Common myeloid progenitor, CD34-positive (primary cell): ENCODE measurements at places on chromosomes 16 and 17.

DNA sequence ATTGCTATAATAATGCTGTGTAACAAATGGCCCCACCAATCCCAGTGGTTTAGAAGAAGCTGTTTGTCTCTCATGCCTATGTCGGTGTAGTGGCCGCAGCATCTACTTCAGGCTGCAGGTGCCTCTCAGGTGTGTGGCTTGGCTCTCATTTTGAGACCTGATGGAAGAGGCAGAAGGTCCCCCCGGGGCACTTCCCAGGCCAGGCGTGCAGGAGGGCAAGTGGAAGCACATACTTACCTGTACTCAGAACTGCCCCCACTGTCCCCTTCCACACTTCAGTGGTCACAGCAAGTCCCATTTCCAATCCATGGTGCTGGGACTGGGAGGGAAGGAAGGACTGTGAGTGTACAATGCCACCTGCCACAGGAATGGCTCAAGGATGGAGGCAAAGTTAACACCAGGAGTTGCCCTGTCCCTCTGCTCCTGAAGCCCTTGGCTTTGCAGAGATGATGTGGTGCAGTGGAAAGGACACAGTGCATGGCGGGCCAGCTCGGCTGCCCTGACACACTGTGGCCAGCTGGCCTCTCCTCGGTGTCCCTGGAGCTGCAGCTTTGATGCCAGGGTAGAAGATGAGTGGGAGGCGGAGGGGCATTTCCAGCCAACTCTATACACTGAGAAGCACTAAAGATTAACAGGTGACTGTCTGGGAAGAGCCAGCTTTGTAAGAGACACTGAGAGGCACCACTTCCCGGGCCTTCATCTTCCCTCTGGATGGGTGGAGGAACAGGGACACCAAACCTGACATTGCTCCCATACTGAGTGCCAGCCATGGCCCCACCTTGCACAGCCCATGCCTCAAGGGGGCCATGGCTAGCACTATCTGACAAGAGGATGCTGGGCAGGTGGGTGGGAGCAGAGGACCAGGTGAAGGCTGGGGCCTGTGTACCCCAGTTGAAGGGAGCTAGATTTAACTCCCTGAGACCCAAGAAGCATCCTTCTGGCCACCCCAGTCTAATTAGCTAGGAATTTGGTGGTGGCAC lies 105.9 kb downstream of the METRNL start:
- DNase-seq, result no peak

GRCh38 chr17:27586203-27586721 lies 44.7 kb upstream of the LGALS9 start:
- DNase-seq, result no peak

DNA sequence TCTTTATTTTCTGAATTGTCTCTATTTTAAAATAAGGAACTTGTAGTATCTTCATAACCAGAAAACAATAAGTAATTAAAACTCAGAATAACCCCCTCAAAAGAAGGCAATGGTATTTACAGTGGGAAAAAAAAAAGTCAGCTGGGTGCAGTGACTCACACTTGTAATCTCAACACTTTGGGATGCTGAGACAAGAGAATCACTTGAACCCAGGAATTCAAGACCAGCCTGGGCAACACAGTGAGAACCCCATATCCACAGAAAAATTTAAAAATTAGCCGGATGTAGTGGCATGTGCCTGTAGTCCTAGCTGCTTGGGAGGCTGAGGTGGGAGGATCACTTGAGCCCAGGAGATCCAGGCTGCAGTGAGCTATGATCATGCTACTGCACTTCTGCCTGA lies 33.5 kb downstream of the ADAM11 start:
- no peak for DNase-seq

DNA sequence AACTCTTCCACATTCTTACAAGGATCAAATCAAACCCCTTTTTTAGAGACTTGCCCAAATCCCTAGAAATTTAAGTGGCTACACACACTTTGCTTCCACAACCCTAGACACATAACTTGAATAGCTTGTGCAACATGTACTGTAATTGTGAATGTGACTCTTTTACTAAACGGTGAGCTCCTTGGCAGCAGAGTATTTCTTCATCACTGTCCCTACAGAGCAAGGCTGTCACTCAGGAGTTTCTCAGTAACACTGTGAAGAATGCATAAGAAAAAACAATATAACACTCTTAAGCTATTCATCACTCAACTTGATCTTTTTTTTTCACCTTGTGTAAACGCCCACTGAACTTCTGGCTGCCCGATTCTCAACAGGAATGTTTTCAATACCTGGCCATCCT lies 53.8 kb upstream of the ADAMTS18 start:
- no peak for DNase-seq

DNA sequence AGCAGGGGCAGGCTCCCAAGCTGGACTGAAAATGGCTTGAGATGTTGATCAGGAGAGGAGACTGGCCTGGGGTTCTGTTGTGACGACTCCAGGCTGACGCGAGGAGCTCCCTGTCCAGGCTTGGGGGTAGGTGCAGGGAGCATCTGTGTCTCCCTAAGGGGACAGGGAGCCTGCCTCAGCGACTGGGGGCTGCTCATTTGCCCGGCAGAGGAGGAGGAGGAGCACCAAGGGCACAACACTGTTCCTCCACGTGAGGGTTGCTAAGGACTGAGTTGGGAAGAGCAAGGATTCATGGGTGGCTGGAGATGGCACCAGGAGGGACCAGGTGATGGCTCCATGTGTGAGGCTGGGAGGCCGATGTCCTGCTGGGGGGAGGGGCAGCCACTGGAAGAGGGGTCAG lies 53.3 kb downstream of the USP22 start:
- no peak for DNase-seq

GRCh38 chr16:3478242-3478925 lies 16.9 kb downstream of the C16orf90 start:
- no peak for DNase-seq

DNA sequence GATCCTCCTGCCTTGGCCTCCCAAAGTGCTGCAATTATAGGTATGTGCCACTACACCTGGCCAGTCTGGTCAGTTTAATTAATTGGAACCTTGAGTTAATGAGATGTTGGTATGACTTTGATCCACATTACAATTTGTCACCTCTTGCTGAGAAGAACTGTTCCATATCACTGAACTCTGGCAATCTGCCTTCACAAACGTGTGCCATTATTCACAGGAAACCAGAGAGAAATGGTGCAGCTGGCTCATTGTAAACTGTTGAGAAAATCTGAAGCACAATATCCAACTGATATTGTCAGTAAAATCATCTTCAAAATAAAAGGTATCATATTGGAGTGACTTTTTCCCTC lies 39.3 kb upstream of the YPEL2 start:
- DNase-seq, result no peak

- DNase-seq, result no peak
Measured at GRCh38 chr17:65328567-65328966, 191.4 kb downstream of the RGS9 start.

- DNase-seq, result no peak
Measured at GRCh38 chr16:80993307-80993706, 13.4 kb downstream of the CMC2 start.

DNA sequence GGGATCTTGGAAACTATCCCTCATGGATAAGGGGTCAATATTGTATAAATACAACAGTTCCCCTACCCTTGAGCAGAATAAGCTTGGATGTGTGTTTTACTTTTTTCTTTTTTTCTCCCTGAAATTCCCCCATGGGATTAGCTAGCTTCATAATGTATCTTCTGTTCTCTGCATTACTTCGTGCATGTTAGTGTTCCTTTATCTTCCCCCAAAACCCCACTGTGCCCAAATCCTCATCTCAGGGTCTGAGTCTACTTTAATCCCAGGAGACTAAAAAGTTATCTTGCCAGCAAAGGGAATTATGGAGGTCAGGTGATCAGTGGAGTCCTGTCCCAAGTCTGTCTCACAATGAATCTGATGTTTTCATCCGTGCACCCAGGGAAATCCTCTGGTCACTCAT lies 217.5 kb upstream of the CNTNAP4 start:
- no peak for DNase-seq

DNA sequence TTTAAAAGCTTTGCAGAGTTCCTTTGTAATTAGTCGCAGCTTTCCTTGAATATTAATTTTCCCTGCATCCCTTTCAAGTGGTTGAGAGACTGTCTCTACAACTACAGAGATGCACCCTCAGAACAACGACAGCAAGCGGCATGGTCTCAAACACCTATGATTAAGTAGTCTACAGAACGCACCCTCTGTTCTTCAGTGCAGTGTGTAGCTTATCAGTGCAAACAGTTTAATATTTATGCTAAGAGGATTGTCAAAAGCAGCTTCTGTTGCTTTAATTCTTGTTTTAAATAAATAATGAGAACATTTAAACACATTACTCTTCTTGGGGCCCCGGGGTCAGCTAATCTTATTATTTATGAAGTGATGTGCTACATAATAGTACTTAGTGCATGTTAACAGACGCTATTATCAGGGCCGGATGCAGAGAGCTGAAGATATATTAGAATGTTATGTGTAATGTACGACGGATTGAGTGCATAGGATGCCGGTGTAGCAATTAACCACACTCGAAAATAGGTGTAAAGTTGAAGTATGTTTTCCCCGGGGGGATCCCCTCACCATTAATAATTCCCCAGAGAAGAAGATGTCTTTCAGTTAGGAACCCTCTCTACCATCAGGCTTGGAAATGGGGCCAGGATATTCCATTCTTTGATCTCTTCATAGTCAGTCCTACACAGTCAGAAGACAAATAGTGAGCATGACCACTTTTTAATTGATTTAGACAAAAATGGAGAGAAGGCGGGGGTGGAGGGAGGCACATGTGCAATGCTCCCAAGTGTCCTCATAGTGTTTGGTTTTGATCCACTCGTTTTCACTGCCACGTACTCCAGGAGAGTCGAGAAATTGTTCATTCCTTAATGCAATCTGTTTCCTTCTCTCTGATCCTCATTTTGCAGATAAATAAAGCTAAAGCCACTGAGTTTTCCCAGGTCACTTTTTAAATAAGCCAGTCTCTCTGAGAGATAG lies 176.3 kb downstream of the IRX3 start:
- no peak for DNase-seq

GRCh38 chr17:48735062-48735351 lies 6.5 kb upstream of the HOXB13 start:
- DNase-seq, result no peak

DNA sequence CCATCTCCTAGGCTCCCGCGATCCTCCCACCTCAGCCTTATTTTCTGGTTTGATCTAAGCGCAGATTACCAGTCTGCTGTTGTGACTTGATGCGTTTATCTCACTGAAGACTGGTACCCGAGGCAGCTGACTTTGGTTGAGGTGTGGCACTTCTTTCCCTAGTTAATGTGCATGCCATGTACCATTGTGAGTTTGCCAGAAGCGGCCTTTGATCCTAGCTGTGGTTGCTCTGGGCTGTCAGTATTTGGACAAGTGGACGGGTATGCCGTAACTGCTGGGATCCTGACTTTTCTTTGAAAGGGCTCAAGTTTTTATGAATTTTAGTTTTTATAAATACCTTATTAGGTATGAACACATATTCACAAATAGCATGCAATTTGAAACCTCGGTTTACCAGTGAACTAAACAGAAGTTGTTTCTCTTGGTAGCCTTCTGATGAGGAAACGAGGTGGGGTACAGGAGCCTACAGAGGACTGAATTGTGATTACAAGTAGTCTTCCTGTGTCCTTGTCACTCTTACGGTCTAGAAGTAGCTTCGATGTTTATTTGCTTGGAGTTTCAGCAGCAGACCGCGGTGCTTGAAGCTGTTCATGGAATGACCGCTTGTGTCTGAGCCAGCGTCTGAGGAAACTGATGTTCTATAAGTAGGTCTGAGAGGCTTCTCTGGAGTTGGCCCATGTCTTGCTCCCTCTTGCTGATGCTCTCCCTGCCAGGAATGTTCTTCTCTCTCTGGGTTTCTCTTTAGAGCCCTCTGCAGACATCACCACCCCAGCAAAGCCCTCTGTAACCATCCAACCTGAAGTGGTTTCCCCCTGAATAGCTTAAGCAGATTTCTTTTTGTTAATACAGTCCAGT lies 40.0 kb downstream of the SEC14L1 start:
- no peak for DNase-seq

DNA sequence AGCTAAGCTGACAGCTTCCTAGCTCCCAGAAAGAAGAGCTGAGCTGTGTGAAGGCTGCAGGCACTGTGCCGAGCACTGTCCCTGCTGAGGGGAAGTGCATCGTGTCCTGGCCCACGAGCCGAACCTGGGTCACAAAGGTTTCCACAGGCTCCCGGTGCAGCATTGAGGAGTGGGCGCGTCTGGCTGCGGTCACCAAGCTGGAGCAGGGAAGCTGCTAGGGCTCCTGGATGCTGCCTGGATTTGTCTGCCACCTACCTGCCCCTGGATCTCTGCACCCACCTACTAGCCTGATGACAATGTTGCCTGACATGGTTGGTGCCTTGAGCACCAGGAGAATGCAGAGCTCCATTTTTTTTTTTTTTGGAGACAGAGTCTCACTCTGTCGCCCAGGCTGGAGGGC lies 6.5 kb upstream of the SRRM2 start:
- DNase-seq, result no peak

GRCh38 chr17:15122857-15123256 lies 142.3 kb downstream of the PMP22 start:
- DNase-seq, result no peak

DNA sequence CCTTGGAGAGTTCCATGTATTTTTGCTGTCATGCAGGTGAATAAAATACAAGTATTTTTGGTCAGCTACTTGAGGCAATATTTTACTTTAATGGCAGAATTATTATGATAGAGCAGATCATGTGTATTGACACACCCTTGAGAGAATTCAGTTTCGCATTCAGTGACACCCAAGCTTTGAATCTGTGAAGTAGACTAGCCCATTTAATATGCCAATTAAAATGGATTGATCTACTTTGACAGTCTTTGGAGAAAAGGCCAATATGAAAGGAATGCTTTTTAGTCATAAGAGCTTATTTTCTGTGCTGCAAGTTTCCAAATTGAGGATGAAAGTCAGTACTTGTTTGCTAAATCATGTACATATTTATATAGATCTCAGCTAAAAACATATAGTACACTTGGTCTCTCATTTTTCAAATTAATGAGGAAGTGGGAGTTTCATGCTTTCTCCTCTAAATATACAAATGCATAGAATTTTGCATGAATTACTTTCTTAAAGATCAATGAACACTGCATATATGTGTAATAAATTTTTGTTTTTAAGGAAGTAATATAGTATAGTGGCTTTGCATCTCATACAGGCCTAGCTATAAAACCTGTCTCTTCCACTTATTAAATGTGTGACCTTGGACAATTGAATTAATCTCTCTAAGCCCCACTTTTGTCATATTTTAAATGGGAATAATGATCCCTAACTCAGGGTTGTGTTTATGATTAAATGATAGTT lies 161.5 kb downstream of the PHKB start:
- no peak for DNase-seq

GRCh38 chr17:18035704-18036103 lies 3.3 kb downstream of the ATPAF2 start:
- DNase-seq, result no peak

- DNase-seq, result no peak
Measured at GRCh38 chr17:51555153-51555552, 294.8 kb downstream of the UTP18 start.
